ENCODE measurements at places on chromosomes 5 and 9.
A peak's percentile ranks its signal among the peaks of the same experiment; 100 is the strongest.

- no peak for DNase-seq
Observed at GRCh38 chr9:40907657-40908624, 220.5 kb downstream of the FOXD4L6 start.

GRCh38 chr5:173065155-173065554 lies 9.0 kb downstream of the CREBRF start:
- no peak for DNase-seq

DNA sequence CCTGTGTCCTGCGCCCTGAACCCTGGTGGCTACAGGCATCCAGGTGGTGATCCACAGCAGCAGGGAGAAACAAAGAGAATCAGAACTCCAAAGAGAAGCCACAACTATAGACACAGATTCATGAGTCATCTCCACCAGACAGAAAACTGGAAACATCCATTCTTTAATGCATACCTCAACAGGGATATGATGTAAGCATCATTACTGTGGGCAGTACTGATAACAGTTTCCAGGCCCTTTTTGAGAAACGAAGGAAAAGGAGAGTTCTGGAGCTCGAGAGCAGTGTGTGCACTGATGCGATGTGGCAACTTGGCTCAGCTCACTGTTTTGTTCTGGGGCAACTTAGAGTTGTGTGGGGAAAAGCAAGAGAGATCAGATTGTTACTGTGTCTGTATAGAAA lies 215.6 kb upstream of the ADAMTS16 start:
- no peak for DNase-seq

GRCh38 chr9:4422495-4422894 lies 67.8 kb upstream of the SLC1A1 start:
- DNase-seq: no peak

DNA sequence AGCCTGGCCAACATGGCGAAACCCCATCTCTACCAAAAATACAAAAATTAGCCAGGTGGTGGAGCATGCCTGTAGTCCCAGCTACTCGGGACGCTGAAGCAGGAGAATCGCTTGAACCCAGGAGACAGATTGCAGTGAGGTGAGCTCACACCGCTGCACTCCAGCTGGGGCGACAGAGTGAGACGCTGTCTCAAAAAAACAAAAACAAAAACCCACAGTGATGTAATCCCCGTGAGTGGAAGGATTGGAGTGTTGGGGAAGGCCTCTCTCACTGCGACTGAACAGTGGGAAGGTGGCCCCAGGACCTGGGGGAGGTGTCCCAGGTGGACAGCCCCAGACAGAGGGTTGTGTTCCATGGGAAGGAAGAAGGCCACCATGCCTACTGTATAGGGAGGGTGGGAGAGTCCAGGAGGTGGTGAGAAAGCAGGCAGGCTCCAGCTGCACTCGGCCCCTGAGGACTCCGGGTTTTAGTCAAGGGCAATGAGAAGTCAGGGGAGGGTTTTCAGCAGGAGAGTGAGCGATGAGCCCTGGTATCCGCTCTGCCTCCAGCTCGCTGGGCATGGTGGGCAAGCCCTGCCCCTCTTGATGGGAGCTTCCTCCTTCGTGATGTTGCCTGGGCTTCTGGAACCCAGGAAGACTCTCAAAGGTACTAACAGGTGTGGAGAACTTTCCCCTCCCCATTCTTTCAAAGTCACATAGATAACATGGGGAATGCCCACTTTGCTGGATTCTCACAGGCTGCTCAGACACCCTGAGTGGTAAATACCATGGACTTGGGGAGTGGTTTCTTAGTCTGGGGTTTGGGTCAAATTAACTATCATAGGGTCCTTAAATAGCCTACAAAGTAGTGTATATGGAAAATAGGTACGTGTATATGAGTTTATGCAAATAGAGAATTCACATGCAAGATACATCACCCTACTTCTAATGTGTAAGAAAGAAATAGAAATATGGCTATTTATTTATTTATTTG lies 74.7 kb downstream of the PPARGC1B start:
- DNase-seq: no peak

DNA sequence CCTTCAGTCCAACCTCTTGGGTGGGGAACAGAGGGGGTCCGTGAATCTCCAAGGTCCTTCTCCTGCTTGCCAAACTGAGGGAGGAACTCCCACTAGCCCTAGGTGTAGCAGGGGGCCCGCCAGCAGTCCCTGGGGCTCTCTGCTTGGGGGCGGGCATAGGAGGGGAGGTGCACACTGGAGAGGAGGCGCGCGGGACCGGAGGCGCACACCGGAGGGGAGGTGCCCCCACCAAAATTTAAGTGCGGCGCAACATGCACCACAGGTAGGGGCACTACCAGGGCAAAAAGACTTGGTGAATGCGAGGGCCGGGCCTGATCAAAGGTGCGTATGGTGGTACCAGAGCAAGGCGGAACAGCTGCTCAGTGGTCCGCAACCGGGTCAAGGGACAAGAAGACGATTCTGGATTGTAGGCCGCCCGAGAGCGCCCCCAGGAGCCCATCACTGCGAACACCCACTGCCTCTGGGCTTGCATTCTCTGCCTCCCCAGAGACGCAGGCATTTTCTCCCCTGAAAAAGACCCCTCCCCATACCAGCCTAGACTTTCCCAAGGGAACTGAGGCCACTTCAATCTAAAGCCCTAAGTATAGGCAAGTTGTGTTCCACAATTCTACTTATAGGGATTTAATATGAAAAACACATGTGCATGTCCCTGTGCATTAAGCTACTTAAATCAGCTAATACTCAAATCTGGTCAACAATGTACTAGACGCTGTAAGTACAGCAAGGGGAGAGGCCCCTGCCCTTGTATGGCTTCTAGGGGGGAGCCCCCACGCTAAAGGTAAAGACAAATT lies 50.6 kb downstream of the TGFBI start:
- no peak for DNase-seq

DNA sequence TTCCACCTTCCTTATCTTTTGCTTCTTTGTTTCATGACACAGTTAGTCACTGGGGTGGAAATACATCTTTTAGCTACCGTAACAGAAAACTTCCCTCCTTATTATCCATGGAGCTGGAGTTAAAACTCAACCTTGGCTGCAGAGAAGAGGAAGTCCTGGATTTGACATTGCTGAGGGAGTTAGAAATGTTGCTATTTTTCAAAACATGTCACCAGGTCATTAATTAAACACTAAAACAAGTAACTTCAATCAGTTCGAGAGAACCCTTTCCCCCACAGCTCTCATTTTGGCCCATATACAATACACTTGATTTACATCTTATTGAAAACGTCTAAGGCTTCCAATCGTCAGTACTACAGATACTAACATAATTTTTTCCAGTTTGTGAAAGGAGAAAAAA lies 237.9 kb upstream of the CD180 start:
- no peak for DNase-seq

DNA sequence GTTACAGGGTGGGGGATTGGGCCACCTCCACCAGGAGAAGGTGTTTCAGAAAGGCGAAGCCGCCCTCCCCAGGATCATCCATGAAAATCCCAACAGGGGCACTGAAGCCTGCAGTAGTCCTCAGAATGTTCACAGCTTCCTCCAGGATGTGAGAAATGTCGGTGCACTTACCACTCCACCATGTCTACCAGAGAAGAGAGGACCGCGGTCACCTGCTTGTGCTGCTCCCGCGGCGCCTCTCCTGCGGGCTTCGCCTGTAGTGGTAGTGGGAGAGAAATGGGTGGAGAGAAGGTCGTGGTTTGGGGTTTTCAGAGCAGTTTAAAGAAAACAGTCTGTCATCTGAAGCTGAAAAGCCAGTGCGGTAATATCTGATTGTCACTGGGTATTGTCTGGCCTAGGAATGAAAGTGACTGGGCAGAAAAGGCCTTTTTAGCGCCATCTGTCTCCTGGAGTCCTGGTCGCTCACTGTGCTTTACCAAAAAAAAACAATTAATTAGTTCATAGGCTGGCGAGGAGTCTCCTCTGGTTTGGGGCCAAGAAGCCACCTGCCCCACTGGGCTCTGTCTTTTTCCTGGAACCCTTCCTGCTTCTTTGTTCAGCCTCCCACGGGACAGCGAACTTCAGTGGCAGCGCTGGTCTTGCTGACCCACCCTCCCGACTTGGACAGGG lies 23.0 kb upstream of the PPP1R26 start:
- no peak for DNase-seq

DNA sequence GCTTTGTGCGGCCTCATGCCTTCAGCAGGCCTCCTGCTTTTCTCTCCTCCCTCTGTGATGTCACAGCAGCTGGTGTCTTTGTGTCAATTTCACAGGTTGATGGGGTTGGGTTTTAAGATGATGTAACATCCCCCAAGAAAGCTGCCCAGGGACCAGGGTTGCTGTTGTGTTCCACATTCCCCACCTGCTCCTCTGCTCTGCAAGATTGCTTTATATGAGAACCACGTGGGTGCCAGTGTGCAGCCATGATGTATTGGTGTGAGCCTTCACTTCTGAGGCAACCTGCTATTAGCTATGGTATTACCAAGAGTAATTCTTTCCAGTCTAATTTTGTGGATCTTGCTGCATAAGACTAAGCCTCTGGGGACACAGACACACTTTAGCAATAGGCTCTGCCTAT lies 213.0 kb upstream of the ADAMTS16 start:
- DNase-seq: no peak

- no peak for DNase-seq
Observed at GRCh38 chr5:72542695-72543094, 35.5 kb upstream of the ZNF366 start.

DNA sequence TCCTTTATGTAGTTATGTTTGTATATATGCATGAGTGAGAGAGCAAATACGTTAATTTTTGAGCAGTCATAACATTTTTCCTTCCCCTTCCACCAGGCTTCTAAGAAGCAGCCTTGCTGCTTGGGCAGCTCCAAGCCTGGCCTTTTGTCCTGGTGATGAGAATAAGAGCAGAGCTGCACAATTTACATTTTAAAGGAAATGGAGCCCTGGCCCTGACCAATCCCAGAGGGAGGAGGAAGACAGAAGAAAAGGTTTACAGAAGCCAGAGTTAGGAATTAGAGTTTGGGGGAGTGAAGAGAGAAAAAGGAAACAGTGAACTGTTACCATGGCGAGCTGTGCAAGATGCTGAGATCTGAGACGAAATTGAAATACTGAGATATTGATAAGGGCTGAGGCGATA lies 25.3 kb upstream of the EFNA5 start:
- no peak for DNase-seq

DNA sequence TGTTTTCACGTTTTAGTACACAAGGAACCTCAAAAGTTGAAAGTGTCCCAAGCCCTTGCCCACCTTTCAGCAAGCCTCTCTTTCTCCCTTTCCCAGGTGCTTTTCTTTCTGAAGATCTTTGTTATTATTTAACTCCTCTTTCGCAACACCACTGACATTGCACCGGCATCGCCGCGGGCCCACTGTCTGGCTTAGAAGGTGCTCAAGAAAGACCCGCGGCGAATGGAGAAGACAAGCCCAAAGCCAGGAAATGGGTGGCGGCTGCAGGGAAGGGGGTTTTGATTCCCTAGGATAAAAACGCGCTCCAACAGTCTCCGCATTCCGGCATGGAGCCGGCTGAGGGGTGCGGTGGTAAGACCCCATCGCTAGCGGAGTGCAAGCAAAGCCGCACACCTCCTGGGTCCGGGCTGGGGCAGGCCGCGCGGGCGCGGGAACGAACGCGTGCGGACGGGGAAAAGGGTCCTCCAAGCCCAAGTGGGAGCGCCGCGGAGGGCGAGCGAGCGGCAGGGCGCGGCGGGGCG lies 404 bp upstream of the AFAP1L1 start:
- peak; percentile 44 for DNase-seq

DNA sequence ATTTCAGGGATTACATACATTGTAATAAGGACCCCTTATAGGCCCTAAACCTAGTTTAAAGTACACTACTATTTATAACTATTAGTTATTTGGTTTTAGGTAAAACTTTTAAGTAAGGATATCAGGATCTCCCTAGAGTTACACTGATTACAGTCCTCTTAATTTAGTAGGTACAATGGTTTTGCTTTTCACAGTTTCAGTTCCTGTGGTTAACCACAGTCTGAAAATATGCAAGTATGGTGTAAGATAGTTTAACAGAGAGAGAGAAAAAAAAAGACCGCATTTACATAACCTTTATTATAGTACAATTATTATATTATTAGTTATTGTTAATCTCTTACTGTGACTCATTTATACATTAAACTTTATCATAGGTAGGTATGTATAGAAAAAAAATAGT lies 725.3 kb upstream of the PTPRD start:
- DNase-seq: peak; percentile 61

DNA sequence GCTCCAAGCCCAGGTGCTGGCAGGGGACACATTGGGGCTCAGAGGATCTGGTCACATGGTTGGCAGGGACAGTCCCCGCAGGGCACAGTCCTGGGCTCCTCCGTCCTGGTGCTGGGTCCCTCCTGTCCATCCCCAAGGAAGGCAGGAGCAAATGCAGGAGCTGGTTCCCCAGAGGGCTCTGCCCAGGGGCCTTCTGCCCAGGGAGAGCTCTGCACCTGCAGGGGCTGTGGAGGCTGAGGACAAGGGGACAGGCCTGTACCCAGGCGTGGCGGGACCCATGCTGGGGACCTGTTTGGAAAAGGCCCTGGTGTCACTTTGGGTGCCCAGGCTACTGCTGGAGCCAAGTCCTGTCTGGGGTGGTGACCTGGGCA lies 7.2 kb downstream of the SPATA31E1 start:
- DNase-seq: no peak

DNA sequence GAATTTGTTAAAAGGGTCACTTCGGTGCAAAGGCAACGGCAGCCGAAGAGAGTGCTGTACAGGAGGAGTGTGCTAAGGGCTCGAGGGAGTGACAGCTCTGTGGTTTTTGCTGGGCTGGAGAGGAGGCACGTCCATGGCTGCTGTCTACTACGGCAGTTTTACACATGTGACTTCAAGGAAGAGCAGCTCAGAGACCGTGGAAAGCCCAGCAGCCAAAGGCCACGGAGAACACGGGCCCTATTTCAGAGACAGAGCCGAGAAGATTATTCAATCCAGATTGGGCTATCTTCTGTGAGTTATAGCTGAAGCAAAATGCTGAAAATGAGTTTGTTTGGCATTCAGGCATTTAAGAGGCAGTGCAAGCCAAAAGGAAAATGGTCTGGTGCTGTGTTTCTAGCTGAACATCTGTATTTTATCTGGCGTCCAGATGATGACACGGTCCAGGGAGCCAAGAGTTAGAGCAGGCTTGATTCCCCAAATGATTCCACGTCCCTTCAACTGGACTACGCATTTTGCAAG lies 96.4 kb downstream of the RFK start:
- no peak for DNase-seq

GRCh38 chr9:136545965-136546696 lies at the start of gene NOTCH1:
NOTCH1 (minus strand) TSS chr9:136546048; CDS start chr9:136545786, 262 bp downstream.
- peak; percentile 75 for DNase-seq

DNA sequence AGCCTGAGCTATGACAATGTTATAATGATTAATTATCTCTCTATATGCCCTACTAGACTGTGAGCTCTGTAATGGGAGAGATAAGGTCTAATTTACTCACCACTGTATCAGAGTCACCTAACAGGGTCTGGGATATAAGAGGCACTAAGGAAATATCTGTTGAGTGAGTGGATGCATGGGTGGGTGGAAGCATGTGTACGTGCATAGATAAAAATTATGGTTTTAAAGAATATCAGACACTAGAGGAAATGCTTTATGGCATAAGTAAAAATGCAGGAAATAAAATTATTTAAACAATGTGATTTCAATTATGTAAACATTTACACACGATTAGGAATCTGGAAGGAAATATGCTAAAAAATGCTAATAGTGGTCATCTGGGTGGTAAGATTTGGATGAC lies 137.8 kb downstream of the SPOCK1 start:
- DNase-seq: peak; percentile 60
